ENCODE measurements at places on chromosomes 5 and 9.

GRCh38 chr5:138668451-138669380 lies 84.5 kb upstream of the CTNNA1 start:
- no peak for DNase-seq

DNA sequence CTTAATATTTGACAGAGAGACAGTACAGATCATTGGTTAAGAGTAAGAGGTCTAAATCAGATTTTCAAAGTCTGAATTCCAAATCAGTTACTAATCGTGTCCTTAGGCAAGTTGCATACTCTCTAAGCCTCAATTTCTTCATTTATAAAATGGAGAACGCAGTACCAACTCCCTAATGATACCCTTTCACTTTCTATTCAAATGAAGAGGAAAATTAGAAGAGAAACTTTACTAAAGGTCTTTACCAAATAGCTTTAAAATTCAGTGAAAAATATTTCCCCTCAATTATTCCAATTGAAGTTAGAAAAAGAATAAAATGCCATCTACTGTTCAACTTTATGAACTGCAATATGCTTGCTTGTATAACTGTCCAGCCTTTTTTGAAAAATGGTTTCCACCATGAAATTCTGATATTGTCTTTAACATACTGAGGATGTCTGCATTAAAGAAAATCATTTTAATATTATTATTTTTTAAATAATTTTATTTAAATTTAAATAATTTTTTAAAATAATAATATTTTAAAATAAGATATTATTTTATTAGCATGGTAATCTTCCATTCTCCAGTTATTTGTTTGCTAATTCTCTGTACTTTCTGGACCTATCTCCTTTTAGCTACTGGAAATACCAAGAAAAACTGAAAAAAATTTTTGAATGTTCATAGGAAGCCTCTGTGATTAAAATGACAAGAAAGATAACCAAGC lies 36.0 kb downstream of the POC5 start:
- no peak for DNase-seq

- DNase-seq, result no peak
Observed at GRCh38 chr5:74199436-74200210, 440.9 kb downstream of the ENC1 start.

- no peak for DNase-seq
Observed at GRCh38 chr9:79189511-79189924, 382.2 kb upstream of the TLE4 start.

- DNase-seq, result no peak
Observed at GRCh38 chr5:111385970-111386831, 126.1 kb downstream of the STARD4 start.

DNA sequence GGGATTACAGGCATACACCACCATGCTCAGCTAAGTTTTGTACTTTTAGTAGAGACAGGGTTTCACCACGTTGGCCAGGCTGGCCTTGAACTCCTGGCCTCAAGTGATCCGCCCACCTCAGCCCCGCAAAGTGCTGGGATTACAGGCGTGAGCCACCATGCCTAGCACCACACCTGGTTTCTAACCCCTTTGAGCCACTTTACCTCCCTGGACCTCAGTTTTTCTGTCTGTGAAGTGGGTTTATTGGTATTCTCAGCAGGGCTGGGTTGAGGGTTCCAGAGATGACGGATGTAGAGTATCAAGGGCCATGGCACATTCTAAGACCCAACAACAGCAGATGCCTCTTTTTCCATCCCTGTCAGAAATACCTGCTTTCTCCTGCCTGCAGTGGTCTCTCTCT lies 38.6 kb downstream of the AMBP start:
- no peak for DNase-seq

DNA sequence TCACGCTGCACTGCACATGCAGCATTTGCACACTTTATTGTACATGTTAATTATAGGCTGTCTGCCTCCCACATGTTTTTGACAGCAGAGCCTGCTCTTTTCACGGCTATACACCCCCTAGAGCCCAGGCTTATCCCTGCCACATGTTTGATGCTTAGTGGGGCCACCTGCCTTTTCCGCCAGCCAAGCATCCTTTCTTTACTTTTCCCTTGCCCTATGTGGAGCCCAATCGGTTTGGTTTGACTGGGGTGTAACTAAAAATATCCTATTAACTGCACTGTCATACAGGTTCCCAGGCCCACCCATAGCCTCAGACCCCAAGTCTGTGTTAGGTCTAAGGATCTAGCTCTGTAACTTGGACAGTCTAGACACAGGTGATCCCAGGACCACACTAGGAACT lies 18.9 kb upstream of the S1PR3 start:
- no peak for DNase-seq

- DNase-seq, result no peak
Observed at GRCh38 chr5:13992795-13993194, 48.3 kb upstream of the DNAH5 start.

DNA sequence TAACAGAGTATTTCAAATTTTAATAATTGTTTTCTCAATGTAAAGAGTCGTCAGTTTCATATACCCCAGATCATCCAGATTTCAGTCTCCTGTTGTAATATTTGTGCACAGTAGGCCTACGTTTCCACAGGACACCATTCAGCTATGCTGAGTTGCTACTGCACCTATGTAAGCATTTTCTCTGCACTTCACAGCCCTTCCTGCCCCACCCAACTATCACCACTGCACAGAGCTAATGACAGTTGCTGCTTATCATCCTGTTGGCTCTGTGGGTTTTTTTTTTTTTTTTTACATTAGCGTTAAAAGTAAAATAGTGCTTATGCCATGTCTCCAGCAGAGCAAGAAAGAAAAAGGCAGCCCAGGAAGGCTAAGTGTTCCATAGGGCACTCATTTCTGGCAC lies 5.9 kb upstream of the PRKACG start:
- no peak for DNase-seq

- no peak for DNase-seq
Observed at GRCh38 chr5:601771-602465, 10.2 kb upstream of the CEP72 start.

DNA sequence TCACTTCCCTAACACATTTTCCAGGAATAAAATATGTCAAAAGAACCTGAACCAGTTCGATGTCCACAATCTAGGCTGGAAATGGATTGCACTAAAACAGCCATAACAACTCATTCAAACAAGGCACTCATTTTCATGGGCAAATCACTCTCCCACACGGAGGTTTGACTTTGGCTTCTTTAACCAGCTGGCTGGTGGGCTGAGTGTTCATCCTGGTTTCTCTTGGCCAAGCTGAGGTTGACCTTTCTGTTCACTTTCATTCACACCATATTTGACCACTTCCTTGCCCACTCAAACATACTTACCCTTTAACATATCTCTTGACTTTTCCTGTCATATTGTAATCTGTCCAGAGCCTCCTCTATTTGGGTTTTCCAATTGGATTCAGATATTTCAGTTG lies 5.4 kb downstream of the IL7R start:
- no peak for DNase-seq

DNA sequence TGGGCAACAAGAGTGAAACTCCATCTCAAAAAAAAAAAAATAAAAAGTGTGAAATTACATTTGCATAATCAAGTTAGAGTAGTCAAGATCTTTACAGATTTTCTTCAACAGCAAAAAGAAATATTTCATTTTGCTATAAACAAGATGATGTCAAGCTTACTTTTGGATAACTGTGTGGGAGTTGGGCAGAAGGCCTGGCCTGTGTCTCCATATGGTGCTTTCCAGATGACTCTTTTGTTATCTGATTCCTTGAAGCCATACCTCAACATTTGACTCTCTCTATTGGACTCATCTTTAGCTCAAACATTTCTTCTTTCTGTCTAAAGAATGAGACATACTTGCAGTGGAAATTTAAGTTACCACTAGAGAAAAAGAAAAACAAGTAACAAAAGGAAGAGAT lies 246.8 kb downstream of the MSX2 start:
- no peak for DNase-seq

DNA sequence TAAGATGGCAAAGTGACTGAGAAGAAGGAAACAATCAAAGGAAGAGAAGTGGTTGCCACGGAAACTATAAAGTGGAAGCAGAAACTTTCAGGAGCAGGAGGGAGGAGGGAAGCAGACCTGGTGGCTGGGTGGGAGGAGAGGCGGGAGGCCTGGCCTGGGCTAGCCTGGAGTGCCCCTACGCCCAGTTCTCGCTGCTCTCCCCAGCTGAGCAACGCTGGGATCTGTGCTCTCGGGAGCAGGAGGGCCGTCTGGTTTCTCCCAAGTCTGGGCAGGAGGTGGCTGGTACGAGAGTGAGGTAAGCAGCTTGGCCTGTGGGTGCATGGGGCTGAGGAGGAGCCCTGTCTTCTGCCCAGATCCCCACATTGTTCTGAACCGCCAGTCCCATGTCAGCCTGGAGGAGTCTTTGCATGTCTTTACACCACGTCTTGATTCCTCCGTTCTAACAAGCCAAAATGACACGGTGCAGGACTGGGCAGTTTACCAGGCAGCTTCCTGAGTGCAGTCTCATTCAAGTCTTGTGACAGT lies 15.0 kb upstream of the DAB2IP start:
- DNase-seq, result no peak

- DNase-seq, result no peak
Observed at GRCh38 chr9:134178768-134179551, 14.6 kb upstream of the RNU6ATAC start.

DNA sequence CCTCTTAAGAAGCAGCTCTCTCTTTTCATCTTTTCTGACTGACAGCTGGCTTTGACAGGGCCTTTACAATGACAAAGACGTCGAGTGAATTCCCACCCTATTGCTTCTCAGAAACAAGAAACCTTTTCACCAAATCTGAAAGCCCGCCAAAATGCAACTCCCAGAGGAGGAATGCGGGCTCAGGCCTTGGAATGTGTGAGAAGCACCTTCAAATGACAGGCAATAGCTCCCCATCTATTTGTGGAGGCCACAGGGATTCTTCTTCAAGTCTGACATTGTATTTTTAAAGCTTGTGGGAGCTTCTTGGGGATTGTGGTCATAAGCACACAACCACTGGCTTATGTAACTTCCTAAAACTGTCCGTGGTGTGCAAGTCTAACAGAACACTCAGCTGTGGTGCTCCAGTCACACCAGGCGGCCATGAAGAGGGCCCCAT lies 72.7 kb downstream of the DPYSL3 start:
- DNase-seq, result no peak

- DNase-seq, result no peak
Observed at GRCh38 chr9:76456202-76456926, 2.6 kb upstream of the GCNT1 start.

DNA sequence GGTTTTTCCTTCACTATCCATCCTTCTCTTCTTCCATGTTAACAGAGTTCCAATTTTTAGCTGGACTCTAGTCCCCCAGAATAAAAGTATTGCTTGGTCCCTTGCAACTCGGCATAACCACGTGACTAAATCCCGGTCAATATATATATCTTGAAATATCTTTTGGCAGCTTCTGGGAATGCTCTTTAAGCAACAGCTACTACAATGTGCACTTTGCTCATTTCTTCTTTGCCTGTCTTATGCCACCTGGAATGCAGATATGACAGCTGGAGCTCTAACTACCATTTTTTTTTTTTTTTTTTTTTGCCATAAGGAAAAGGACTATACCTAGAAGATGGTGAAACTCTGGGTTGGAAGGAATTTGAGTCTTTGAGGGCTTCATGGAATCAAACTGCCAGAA lies 82.6 kb downstream of the GCNT4 start:
- DNase-seq, result no peak

GRCh38 chr9:79154806-79155205 lies 417.0 kb upstream of the TLE4 start:
- DNase-seq, result no peak
